ENCODE measurements at places on chromosomes 4 and X.
A peak's percentile ranks its signal among the peaks of the same experiment; 100 is the strongest.

GRCh38 chr4:143351774-143352451, 15.2 kb downstream of the GAB1 start:
- DNase-seq: no peak

DNA sequence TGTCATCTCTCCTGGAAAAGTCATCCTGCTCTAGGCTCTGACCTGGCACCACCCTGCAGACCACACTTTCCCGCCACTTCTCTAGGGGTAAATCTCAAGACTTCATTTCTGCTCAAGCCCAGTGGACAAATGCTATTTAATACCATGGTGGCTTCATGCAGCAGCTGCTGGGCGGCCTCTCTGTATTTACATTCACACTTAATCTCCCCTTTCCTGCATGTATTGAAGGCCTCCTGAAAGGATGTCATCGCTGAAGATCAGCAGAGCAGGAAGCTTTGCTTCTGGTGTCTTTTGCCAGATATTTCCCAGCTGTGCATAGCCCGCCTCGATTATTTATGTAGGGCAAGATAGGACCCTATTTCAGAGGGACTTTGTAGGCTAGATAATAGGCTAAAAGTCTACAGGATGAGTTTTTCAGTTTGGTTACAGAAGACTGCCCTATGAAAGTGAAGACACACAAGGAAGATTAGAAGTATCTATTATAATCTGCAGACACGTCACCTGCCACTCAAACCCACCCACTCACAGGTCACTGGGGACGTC, 17.2 kb downstream of the PROM1 start:
- DNase-seq: peak; percentile 58

- DNase-seq: no peak
Observed at GRCh38 chr4:10017037-10017893, 4.0 kb downstream of the SLC2A9 start.

- DNase-seq: no peak
Observed at GRCh38 chrX:1743105-1743504, 128.2 kb downstream of the ASMT start.

DNA sequence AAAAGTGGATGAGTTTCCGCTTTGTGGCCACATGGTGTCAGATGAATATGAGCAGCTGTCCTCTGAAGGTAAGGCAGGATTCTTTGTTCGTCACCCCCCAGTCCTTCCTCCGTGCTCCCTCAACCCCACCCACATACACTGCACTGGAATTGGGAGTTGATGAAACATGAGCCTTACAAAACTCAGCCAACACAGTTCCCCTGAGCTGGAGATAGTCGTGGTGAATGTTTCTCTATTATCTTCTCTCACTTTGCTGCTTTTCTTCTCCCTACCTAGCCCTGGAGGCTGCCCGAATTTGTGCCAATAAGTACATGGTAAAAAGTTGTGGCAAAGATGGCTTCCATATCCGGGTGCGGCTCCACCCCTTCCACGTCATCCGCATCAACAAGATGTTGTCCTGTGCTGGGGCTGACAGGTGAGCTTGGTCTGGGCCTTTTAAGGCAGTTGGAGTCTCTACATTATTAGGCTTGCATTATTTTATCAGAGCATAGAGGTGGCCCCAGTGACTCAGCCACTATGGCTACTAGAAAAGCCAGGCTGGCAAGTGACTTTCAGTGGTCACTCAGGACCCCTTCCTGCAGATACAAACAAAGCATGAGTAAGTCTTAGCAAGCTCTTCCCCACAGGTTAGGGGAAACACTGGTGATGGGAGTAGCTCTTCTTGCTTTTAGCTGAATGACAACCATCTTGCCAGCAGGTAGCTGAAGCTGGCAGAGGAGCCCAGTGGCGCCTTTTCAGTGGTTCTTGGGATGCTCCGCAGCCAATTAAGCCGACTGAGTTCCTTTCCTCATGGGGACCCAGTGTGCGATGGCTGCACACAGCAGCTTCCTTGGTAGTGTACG, 1.6 kb downstream of the RPL10 start:
- peak; percentile 18 for DNase-seq

- no peak for DNase-seq
Observed at GRCh38 chrX:8037593-8038348, 110.6 kb upstream of the PNPLA4 start.

DNA sequence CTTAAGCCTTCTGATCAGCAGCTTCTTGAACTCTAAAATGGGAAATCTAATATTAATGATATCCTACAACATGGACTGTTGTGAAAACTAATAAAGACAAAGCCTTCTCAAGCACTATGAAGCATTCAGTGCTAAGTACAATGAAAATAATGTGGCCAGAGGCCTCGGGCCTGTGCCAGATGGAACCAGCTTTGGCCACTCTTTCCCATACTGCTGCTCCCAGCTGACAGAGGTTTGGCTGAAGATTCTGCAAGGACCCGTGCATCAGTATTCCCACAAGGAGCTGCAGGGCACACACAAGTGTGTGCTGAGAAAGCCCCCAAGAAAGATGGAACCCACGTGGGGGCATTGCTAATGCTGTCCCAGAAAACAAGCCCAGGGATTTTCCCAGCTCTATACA, 60.5 kb upstream of the RPL34 start:
- DNase-seq: no peak

GRCh38 chr4:71974681-71975080, 57.1 kb upstream of the NPFFR2 start:
- no peak for DNase-seq

DNA sequence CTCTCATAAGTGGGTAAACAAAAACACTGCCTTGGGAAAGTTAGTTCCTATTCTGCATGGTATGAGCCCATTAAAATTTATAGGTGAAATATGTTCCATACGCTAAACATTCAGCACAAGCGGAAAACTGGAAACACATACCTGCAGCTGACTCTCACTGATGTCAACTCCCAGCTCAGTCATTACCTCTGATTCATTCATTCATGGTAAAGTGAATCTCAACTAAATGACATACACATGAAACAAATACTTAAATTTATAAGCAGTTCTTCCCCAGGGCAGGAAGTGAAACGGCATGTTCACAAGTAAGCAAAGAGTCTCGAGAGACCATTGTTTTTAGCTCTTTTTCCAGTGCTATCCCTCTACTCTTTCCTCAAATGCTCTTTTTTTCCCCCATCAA, 1.6 kb downstream of the SLC10A6 start:
- DNase-seq: peak; percentile 62

GRCh38 chr4:78299565-78299972, 242.4 kb downstream of the FRAS1 start:
- peak; percentile 64 for DNase-seq

GRCh38 chr4:61583696-61584095, 383.6 kb downstream of the ADGRL3 start:
- DNase-seq: no peak

DNA sequence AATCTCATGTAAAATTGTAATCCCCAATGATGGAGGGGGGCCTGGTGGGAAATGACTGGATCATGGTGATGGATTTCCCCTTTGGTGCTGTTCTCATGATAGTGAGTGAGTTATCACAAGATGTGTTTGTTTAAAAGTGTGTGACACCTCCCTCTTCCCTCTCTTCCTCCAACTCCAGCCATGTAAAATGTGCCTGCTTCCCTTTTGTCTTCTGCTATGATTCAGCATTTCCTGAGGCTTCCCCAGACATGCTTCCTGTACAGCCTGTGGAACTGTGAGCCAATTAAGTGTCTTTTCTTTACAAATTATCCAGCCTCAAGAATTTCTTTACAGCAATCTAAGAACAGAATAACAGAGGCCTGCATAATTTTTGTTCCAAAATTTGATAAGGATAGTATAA, 85.2 kb downstream of the ANAPC10 start:
- peak; percentile 45 for DNase-seq

DNA sequence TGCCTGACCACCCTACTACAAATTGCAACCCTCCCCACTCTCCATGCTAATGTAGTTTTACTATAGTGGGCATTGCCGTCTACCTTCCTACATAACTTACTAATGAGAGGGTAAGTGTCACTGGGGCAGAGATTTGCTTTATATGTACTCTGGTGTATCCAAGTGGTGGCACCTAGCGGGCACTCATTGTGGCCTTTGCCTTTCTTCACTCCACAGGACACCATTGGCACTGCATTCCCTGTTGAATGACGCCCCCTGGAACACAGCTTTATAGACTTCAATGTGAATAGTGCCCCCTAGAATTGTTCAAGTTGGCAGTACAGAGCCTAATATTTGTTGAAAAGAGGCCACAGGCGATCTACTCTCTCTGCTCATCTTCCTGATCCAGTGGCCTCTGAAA, 215.8 kb downstream of the MID1IP1 start:
- DNase-seq: no peak

All from muscle of leg (tissue), 16 donors.